Activated effector memory CD4-positive, alpha-beta T cell treated with anti-CD3 and anti-CD28 coated beads, Interleukin-2, amount 50 U/mL, for 16 hours (primary cell): ENCODE measurements at places on chromosomes 13 and 19.

DNA sequence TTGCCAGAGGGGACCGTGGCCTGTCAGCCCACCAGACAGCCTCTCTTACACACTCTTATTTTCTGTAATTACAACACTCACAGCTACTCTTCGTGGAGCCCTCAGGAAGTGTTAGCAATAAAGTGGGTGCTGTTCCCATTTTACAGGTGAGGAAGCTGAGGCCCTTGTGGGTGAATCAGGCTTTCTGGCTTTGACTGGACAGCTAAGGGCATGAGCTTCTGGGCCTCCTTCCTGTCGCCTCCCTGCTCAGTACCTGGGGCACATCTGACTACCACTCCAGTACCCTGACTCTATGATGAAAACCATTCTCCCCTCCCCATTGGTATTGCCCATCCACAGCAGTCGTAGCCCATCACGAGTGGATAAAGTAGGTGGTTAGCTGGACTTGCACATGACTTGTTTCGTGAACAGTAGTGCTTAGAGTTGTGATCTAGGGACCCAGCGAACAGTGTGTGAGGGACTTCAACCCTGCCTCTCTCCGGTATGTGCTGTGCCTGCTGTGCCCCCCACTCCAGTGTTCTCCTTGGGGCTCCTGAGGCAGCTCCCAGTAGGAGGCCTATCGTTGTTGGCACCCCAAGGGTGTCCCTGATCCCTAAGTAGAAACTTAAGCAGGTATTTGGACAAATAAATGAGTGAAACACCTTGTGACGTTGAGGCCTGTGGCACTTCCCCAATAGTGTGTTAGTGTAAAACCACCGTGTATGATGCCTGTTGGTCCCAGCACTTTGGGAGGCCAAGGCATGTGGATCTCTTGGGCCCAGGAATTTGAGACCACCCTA lies 38.6 kb downstream of the GATAD2A start:
- no peak for DNase-seq

- no peak for DNase-seq
These were observed 26.5 kb downstream of the ATP4B start for GRCh38 chr13:113631341-113632095.

- DNase-seq = no peak
These were observed 23.2 kb upstream of the ZBTB7A start for GRCh38 chr19:4089946-4090345.

DNA sequence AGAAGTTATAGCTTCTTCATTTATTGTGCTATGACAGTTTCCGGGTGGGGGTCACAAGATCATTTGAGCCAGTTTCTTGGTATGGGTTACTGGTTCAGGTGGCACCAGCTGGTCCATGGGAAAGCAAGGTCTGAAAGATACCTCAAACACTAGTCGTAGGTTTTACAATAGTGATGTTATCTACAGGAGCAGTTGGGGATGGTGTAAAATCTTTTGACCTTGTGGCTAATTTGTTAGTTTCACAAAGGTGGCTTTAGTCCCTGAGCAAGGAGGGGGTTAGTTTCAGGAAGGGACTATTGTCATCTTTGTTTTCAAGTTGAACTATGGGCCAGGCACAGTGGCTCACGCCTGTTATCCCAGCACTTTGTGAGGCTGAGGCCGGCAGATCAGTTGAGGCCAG lies 24.6 kb downstream of the CHST8 start:
- DNase-seq = no peak

- no peak for DNase-seq
These were observed 46.0 kb downstream of the GNG7 start for GRCh38 chr19:2656533-2656932.

DNA sequence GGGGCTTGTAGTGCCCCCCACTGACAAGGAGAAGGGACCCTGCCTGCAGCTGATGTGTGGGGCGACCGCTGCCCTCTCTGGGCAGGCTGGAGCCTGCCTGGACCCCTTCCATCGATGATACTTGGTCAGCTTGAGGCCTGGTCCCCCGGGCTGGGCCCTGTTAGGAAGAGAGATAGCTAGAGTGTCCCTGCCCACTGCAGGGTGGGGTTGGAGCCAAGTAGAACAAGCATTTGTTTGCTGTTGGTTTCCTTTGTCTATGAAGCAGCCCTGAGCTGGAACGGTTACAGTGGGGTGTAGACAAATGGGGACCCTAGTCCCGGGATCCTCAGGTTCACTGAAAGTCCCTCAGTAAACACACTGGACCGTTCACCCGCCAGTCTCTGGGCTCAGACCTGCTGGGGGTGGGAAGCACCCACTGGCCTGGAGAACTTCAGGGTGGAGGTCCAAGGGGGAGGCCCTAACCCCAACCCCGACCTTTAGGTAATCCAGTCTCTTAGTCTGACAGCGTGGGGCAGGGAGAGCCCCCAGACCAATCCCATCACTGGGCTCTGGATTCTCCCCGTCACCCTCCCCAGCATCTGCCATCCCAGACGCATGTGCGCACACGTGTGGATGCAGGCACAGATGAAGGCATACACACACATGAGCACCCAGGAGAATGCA lies 204.8 kb upstream of the ZNF536 start:
- DNase-seq = no peak

- no peak for DNase-seq
These were observed 95.3 kb downstream of the KL start for GRCh38 chr13:33111414-33112110.

DNA sequence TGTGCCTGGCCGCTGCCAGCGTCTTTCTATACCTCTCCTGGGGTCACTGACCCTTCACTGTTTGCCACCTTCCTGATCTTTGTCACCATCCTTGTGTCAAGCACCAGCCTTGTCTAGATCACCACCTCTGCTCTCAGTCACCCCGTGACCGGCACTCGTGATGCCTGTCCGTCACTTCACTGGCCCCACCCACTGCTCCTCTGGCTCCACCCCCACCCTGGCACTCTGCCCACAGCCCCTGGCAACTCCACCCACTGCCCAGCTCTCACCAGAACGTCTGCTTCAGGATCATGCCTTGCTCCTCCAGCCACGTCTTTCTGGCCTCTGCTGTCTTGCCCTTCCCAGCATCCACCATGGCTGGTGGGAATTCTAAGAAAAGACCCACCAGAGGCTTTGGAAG lies 24.8 kb upstream of the PLA2G4C start:
- DNase-seq = no peak

DNA sequence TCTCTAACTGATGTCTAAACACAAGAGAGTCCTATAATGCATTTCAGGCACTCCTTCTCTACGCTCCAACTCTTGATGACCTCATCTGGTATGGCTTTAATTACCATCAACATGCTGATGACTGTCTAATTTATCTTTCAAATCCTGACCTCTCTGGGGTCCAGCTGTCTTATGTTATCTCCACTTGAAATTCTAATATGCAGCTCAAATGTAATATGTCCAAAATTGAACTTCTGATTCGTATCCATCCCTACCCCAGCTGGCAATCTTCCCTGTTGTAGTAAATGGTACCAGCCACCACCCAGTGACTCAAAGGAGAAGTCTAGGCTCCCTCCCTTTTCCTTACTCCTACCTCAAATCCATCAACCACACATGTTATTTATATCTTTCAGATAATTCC lies 288.0 kb upstream of the SLC10A2 start:
- no peak for DNase-seq

- no peak for DNase-seq
These were observed 212.5 kb upstream of the SOX1 start for GRCh38 chr13:111854403-111854802.

DNA sequence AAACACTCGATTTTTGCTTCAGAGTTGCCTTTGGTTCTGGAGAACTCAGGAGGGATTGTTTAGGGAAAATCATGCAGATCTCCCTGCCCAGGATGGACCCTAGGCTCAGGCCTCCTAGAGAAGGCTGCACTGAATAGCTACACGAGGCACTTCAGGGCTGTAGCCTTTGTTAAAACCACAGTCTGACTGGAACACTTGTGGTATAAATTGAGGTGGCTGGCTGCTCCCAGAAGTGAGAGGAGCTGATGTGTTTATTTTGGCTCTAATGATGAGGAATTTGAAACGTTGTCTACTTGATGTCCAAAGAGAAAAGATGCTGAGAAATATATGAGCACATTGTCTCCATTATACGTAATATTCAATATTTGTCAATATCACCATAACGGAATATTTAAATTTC lies 762.1 kb upstream of the ARGLU1 start:
- no peak for DNase-seq

DNA sequence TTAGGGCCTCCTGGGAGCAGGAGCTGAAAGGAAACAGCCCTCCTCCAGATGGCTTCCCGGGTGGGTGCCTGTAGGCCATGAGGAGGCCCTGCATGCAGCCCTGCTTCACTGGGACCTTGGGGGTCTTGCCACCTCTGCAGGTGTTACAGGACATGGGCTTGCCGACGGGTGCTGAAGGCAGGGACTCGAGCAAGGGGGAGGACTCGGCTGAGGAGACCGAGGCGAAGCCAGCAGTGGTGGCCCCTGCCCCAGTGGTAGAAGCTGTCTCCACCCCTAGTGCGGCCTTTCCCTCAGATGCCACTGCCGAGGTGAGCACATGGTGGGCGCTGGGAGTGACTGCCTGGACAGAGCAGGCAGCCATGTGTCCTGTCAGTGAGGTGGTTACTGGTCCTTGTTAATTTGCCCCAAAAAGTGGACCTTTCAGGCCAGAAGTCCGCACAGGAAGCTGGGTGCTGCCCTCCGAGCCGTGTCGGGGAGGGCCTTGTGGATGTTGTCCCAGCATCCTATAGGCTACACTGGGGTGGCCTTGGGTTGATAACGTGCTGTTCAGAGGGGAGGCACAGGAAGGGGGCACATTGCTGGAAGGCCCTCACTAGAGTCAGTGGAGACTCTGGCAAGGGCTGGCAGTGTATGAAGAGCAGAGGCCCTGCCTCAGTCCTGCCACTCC lies 18.7 kb upstream of the QTRT1 start:
- no peak for DNase-seq

DNA sequence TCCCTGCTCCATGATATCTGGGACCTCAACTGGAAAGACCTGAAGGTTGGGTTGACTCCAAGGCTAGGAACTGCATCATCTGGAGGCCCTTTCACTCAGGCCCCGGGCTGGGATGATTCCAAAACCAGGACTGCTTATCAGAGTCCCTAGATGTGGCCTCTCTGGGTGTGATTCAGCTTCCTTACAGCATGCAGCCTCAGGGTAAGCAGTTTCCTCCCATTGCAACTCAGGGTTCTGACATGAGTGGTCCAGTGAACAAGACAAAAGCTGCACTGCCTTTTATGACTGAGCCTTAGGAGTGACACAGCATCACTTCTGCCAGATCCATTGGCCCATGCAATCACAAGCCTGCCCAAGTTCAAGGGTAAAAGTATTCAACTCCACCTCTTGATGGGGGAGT lies 502.8 kb downstream of the COG6 start:
- DNase-seq = no peak

GRCh38 chr13:110617321-110618072 lies 2.2 kb downstream of the NAXD start:
- no peak for DNase-seq

DNA sequence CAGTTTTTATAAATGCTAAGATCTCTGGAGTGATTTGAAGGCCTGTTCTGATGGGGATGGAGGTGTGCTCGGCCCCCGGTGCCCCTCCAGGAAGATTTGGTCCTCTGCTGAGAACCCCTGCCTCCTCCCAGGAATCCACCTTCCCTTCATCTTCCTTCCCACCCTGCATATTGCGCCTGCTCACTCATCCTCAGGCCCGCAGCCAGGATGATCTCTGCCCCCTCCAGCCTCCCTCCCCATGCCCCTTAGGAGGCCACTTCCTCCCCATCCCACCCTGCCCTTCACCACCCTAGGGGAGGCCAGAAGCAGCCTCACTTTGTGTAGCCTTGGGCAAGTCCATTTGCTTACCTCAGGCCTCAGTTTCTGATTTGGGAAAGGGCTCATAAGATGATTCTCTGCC lies 19.7 kb downstream of the VASP start:
- no peak for DNase-seq

DNA sequence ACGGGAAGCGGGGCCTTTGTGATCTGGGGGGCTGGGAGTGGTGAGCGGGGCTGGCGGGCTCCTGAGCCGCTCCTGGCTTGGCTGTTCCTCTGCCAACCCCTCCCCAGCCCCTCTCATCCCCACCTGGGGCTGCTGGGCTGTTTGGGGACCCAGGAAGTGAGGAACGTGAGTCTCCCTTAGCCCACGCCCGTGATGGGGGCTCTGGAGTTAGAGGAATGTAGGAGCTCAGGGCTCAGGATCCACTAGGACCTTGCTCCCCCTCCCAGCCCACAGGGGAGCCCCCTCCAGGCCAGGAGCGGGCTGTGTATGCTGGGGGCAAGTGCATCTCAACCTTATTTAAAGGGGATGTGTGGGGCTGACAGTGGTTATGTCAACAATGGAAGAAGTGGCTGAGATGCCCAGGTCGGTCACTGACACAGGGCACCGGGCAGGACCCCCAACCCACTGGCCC lies 134.1 kb downstream of the URI1 start:
- no peak for DNase-seq

- DNase-seq = no peak
These were observed 459.3 kb upstream of the SLC10A2 start for GRCh38 chr13:103525530-103525929.

- DNase-seq = no peak
These were observed 71.3 kb downstream of the PTPRS start for GRCh38 chr19:5269279-5269678.

DNA sequence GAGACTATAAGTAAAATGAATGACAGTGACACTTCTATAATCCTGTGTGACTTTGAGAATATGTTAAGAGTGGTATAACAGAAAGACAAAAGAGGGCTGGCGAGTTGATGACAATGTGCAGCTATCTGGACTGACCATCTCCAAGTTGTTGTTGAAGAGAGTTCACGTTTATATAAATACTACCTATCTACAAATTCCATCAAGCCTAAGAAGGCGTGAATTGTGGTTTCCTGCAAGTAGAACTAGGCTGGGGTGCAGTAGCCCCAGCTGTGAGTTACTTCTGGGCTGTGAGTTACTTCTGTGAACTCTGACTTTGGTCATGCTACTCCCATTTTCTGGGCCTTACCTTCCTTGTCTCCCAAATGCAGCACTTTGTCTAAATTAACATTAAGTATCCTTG lies 561.0 kb downstream of the TBC1D4 start:
- DNase-seq = no peak
